Eye (tissue), 1 donor: ENCODE measurements at places on chromosomes 7 and 10.
A peak's percentile ranks its signal among the peaks of the same experiment; 100 is the strongest.

DNA sequence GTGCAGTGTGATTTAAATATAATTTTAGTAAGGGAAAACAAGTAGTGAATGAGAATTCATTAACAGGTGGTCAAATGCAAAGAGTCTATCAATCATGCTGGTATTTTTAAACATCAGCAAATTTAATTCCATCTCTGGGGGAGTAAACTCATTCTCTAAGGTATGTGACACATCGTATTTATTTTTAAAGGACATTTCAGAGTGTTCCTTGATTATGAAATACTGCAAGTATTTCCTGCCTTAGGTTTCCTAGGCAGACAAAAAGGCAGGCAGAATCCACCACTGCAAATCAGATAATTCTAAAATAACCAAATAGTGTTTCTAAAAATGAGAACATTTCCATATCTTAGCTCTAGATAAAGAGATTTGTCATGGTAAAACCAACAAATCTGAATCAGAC, 193.8 kb downstream of the LRRTM3 start:
- DNase-seq: no peak

- no peak for DNase-seq
Measured at GRCh38 chr7:64308016-64308270, 5.8 kb upstream of the ZNF736 start.

- DNase-seq: peak; percentile 17
Measured at GRCh38 chr10:86221442-86222335, 144.9 kb downstream of the GRID1 start.

GRCh38 chr7:116633131-116633988, 38.6 kb upstream of the MET start:
- no peak for DNase-seq

- DNase-seq: no peak
Measured at GRCh38 chr7:131648491-131648890, 92.1 kb upstream of the PODXL start.

DNA sequence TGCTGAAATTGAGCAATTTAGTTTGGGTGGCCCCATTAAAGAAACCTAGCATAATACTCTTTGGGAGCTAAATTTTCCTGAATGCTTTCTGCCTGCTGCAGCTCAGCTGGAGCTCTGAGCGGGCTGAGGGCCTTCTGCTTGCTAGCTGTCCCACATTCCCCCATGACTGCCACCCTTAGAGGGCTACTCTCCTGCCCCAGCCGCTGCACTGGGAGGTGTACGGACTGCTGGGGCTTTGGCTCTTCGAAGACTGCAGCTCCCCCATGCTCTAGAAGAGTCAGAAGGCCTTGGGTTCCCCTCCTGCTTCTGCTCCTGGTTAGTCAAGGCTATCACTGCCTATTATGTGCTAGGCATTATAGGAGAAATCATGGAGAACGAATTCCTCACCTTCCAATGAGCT, 31.5 kb downstream of the BLVRA start:
- DNase-seq: no peak

DNA sequence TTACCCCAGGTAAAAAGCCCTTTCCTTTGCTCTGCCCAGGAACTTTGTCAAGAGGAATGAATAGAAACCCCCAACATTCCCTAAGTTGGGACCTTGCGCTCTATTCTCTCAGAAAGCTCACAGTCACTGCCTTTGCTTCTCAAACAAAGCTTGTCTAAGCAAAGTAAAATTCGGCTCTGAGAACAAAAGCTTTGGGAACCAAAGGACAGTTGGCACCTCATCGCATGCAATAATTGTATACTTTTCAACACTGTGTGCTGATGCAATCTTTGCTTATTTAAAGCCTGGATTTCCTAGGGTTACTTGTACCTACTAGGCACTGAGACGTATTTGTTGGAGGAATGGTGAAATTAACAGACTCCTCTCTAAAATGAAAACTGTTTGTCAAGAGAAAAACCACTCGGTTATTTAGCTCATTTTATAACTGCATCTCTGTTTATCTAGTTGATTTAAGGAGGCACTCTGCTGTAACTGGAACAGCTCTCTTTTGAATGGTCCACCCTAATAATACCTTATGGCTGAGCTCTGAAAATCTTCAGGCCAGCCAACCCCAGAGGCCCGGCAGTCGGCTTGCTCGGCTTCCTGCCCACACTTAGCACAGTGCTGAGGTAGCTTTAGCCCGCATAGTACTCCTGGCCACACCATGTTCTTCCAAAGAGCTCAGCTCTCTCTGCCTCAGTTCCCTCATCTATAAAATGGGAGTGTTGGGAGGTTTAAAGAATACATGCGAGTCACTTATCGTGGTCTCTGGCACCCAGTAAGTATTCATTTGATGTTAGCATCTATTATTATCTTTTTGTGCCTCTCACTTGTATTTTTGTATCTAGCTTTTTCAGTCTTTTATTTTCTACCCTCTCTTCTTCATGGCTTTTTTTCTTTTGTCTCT, 80.2 kb upstream of the PRR15 start:
- no peak for DNase-seq

- DNase-seq: no peak
Measured at GRCh38 chr10:126094537-126094936, 198.2 kb downstream of the FANK1 start.

DNA sequence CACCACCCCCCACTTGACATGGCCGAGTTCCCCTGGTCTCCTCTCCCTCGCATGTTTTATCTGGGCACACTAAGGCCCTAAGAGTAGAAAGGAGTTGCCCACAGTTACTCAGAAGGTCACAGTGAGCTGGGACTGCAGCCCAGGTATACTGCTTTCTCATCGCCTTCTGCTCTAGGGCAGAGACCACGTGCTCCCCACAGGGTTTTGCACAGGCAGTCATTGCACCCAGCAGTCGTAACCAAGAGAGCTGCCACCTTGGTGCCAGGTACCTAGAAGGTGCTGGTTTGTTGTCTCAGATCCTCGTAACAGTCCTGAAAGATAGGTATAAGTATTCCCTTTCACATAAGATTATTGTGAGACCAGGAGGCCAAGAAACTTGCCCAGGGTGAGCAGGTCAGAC, 1.8 kb downstream of the MINDY4 start:
- DNase-seq: no peak

DNA sequence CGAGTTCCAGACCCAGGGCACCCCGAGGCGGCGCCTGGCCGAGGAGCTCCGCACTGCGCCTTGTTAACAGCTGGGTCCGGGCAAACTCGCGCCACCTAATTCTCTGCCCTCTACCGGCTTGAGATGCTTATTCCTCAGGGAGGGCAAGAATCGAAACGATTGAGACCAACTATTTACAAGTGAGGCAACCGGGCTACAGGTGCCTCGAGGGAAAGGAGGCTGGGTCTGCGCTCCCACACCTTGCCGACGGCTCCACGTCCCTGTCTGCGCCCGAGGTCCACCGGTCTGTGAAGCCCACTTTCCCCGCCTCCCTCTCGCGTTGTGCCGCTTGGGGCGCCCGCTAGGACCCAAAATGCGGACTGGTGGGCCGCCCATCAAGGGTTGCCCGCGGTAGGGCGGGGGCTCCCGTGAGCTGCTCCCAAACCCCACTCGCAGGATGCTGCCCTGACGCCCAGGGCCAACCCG, 527 bp downstream of the AKR1B1 start:
- DNase-seq: peak; percentile 86

GRCh38 chr10:26391701-26392695, 46.1 kb upstream of the APBB1IP start:
- peak; percentile 8 for DNase-seq

DNA sequence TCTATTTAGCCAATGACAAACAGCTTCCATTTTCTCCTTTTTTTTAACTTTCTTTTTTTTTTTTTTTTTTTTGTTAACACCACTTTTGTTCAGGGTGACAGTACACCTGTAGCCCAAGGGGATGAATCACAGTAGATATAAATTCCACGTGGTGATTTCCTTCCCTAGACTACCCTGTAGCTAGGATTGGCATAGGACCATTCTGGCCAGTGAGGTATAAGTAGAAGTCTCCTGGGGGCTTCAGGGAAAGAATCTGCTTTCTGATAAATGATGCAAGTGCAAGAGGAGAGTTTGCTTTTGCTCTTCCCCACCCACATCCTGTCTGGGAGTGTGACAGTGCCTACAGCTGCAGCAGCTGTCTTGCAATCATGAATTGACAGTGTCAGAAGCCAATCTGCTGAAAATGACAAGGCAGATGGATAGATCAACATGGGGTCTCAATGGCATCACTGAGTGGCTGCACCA, 63.2 kb upstream of the TOMM7 start:
- peak; percentile 66 for DNase-seq

DNA sequence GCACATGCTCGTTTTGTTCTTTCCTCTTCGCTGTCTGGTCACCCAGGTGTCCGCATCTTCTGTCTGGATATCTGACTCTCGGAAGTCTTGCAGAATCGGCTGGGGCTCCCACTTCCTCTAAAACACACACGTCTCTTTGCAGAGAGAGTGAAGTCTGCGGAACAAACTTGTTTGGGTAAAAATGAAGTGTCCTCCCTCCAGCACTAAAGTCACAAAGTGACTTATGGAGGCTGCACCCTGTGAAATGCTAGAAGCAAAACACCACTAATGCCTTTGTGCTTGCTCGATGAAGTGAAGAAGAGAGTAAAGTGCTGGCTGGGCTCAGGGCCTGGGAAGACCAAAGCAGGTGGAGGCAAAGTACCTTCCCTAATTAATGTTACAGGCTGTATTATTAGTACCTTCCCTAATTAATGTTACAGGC, 71.4 kb downstream of the FGFR2 start:
- peak; percentile 86 for DNase-seq

DNA sequence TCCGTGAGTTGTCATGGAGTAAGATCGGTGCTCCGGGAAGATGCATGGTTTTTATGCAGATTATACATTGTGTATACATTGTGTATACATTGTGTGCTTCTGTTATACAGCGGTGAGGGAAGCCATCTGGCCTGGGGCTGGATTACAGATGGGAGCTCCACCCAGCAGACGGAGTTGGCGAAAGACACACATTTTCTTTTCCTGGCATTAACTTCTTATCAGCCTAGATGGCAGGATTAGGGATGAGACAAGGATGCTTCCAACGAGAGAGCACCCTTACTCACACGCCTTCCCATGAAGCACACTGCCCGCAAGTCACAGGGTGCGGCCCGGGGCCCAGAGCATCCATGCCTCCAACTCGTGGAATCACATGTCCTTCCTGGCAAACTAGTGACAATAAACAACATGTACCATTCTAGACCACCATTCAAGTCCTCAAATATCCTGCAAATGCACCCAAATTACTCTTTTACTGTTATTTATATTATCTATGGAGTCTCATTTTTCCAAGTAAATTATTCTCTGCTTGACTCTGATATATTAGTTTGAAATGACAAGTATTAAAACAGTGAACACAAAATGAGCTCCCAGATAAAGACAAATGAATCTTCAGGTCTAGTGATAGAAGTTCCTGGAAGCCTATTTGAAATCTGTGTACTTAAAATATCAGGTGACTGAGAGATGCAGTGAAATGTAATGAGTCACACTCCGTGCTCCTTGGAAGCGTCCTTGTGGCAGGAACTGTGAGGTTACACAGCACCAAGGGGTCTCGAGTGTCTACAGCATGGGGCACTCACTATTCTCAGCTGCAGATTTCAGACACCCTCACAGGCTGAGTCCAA, 29.8 kb upstream of the PPP2R2D start:
- DNase-seq: no peak

DNA sequence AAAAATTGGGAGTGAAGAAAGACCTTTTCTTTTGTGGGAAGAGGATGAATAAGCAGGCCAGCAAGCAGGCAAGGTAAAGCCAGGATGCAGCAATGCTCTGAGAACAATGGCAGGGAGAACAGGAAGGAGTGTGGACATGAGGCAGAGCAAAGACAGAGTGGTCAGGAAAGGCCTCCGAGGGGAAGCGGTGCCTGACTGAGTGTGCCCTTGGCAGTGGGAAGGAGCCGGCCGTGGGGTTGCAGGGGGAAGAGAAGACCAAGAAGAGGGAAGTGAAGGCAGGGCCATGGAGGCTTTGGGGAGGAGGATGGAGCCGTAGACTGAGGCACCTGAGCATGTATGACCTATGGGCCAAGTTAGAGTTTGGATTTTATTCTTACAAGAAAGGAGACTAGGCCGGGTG, 21.9 kb upstream of the ZNF212 start:
- no peak for DNase-seq

DNA sequence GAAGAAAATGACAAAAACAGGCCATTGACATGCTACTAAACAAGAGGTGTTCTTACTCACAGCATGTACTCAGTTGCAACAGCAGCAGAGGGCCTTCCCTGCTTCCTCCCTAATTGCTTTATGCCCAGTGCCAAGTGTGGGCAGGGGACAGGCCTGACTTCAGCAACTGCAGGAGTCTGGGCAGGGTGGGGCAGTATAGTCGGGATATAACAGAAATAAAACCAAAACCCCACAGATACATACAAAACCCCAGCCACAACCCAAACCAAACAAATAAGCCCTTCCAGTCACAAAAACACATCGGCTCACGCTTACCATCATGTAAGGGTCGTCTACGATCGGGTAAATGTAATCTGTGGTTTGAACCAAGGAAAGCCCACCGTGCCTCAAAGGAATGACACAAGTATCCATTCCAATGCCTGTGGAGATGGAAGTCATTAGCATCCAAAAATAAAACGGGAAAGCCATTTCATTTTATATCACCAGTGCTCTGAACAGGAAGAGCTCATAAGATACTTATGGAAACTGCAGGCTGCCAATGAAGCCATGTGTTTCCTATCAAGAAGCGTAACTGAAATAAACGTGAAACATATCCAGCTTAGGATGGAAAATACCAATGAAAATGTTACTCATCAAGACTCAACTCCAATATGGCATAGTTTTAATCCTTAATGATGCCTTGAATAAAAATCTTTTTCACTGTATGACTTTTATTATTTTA, 9.5 kb downstream of the SEPHS1 start:
- peak; percentile 81 for DNase-seq

- no peak for DNase-seq
Measured at GRCh38 chr7:100892364-100893317, 3.0 kb downstream of the ACHE start.

DNA sequence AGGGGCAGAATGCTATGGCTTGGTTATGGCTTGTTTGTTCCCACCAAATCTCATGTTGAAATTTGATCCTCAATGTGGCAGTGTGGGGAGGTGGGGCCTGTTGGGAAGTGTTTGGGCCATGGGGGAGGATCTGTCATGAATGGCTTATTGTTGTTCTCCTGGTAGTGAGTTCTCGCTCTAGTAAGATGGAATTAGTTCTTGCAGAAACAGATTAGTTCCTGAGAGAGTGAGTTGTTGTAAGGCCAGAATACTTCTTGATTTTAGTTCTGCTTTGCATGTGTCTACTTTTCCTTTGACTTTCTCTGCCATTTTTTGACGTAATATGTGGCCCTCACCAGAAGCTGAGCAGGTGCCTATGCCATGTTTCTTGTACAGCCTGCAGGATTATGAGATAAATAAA, 188.2 kb downstream of the KIF20B start:
- no peak for DNase-seq
